ENCODE measurements at places on chromosomes 4 and X. TPM values are rescaled to one million over a fixed set of nuclear protein-coding genes. Genes with fewer than 3 reads are reported as not detected.

The PPP2R2C gene
- total RNA-seq = 4.8 TPM

The SNX12 gene
- 52.3 TPM for total RNA-seq

The TSC22D3 gene
- 28.8 TPM for total RNA-seq

GRCh38 chrX:152915541-152916241, 17.8 kb downstream of the ZNF185 start:
- no peak for DNase-seq

GRCh38 chrX:39862963-39863362, 234.8 kb downstream of the BCOR start:
- DNase-seq = no peak

GRCh38 chrX:131289527-131289926, 421 bp upstream of the IGSF1 start:
- no peak for DNase-seq

DNA sequence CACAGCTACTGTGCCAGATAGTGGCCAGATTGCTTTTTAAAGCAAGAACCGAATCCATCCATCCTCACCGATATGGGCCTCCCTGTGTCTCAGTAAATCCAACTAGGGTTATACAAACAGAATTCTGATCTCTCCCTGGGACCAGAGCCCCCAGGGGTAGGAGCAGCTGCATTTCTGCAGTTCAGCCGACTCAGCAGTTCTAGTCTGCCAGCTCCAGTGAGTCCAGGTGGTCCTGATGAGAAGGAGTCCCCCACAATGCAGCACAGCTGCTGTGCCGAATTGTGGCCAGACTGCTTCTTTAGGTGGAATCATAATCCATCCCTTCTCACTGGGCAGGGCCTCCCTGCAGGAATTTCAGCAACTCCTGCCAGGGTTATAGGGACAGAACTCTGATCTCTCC, 532.9 kb downstream of the ACTRT1 start:
- DNase-seq = no peak

The SRPX2 gene
- 5.9 TPM for total RNA-seq

The SLC25A5 gene
- total RNA-seq = 237 TPM

The RBBP7 gene
- total RNA-seq = 115 TPM

GRCh38 chrX:31331015-31331414, 259.2 kb upstream of the FTHL17 start:
- no peak for DNase-seq

DNA sequence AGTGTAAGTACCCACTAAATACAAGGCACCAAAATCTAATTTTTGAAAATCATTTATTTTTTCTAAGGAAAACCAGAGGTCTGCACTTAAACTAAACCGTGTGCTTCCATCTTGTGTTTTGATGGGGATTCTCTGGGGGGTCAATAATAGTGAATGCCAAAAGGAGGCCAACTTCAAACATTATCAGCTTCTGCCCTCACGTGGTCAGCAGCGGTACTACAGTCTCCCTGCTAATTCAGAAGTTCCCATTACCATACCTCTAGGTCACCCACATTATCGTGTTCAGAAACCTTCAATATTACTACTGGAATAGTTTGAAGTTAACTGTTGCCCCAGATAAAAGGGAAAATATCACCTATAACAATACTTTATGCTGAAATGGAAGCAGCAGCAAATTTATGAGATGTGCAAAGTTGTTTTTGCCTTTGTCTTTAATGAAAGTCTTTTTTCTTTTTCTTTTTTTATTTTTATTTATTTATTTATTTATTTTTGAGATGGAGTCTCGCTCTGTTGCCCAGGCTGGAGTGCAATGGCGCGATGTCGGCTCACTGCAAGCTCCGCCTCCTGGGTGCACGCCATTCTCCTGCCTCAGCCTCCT, 17.3 kb downstream of the CTPS2 start:
- DNase-seq = peak; percentile 18

The VCX2 gene
- total RNA-seq = not detected

- no peak for DNase-seq
Observed at GRCh38 chr4:128866269-128866668, 56.8 kb downstream of the JADE1 start.

The GYPA gene
- not detected for total RNA-seq

The FGFR3 gene
- 2.2 TPM for total RNA-seq

GRCh38 chr4:34718576-34719245, 1525.6 kb downstream of the ARAP2 start:
- no peak for DNase-seq

The VAMP7 gene
- 20.1 TPM for total RNA-seq

GRCh38 chrX:150577174-150577573, 8.8 kb downstream of the MTM1 start:
- DNase-seq = no peak

- no peak for DNase-seq
Observed at GRCh38 chr4:142984871-142985585, 138.9 kb upstream of the INPP4B start.

The EFHC2 gene
- total RNA-seq = 7.0 TPM

DNA sequence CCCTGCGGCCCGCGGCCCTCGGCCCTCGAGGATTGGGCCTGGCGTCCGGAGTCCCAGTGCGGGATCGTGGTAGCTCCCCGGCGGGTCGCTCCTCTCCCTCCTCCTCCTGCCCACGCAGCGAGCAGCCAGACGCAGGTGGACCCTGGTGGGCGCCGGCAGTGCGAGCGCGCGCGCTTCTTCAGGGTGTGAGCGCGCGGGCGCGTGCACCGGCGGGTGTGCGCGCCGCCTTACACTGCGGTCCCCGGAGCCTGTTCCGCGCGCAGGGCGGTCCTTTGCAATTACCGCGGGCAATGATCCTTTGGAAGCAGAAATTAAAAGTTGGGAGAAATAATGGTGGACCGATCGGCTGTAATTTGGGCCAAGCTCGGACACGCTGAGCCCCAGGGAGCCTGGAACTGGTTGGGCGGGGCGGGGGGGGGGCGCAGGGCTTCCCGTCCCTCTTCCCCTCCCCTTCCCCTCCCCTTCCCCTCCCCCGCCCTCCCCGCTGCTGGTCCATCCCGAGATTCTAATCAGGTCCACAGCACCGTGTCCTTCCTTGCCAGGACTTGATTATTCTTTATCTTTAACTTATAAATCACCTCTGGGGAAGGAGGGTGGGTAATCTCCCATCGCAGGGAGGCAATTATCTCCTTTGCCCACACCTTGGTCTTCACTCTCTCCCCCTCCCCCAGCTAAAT, 1.6 kb upstream of the NKX1-1 start:
- no peak for DNase-seq

The TBX22 gene
- total RNA-seq = not detected

The LONRF3 gene
- total RNA-seq = 8.3 TPM

DNA sequence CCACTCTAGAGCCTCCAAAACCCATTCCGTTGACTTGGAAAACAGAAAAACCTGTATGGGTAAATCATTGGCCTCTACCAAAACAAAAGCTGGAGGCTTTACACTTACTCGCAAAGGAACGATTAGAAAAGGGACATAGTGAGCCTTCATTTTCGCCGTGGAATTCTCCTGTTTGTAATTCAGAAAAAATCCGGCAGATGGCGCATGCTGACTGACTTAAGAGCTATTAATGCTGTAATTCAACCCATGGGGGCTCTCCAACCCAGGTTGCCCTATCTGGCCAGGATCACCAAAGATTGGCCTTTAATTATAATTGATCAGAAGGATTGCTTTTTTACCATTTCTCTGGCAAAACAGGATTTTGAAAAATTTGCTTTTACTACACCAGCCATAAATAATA, 60.8 kb downstream of the ZNF732 start:
- no peak for DNase-seq

GRCh38 chr4:165360041-165360695, 18.6 kb upstream of the CPE start:
- DNase-seq = no peak

The TLR3 gene
- total RNA-seq = 18.6 TPM

GRCh38 chrX:69221239-69222102, 56.2 kb upstream of the PJA1 start:
- DNase-seq = no peak
